ENCODE measurements at places on chromosomes 5 and 9. TPM values are rescaled to one million over a fixed set of nuclear protein-coding genes. Genes with fewer than 3 reads are reported as not detected.

SETD9 gene
- total RNA-seq, result 10.0 TPM

CD14 gene
- total RNA-seq, result 4.3 TPM

CDKN2B gene
- total RNA-seq, result 21.8 TPM

RFESD gene
- 0.17 TPM for total RNA-seq

OTULINL gene
- total RNA-seq, result 1.5 TPM

GMCL2 gene
- not detected for total RNA-seq

ZNF189 gene
- 8.2 TPM for total RNA-seq

C5orf58 gene
- not detected for total RNA-seq

SLCO6A1 gene
- not detected for total RNA-seq

MELK gene
- total RNA-seq, result 6.1 TPM

S1PR3 gene
- total RNA-seq, result 28.1 TPM

SUSD3 gene
- 8.6 TPM for total RNA-seq

SPATA31A3 gene
- total RNA-seq, result not detected

PAM gene
- total RNA-seq, result 125 TPM

PCDHGA8 gene
- total RNA-seq, result 1.4 TPM

ZFP62 gene
- 21.6 TPM for total RNA-seq

SH3TC2 gene
- 1.9 TPM for total RNA-seq

NCS1 gene
- 24.1 TPM for total RNA-seq

DOK3 gene
- 0.34 TPM for total RNA-seq

BNC2 gene
- total RNA-seq, result 19.5 TPM

STK32A gene
- total RNA-seq, result 0.47 TPM

PCDHA12 gene
- not detected for total RNA-seq

KLF9 gene
- 68.5 TPM for total RNA-seq

HABP4 gene
- total RNA-seq, result 13.0 TPM

AK8 gene
- 0.82 TPM for total RNA-seq

ARSI gene
- 7.2 TPM for total RNA-seq

SPATA31D4 gene
- not detected for total RNA-seq

ARHGAP26 gene
- total RNA-seq, result 12.4 TPM

OR1Q1 gene
- total RNA-seq, result not detected

CENPK gene
- 1.3 TPM for total RNA-seq

FREM1 gene
- 1.8 TPM for total RNA-seq

IL33 gene
- 18.6 TPM for total RNA-seq

FOXD4 gene
- 0.70 TPM for total RNA-seq

PPP2R2B gene
- not detected for total RNA-seq

QRFP gene
- total RNA-seq, result not detected

PCDHB2 gene
- 0.09 TPM for total RNA-seq

PCDH1 gene
- 7.5 TPM for total RNA-seq

ZNF883 gene
- 4.5 TPM for total RNA-seq

PCDHA4 gene
- total RNA-seq, result 0.23 TPM

NOL8 gene
- total RNA-seq, result 24.2 TPM

GRXCR2 gene
- total RNA-seq, result not detected

DEPDC1B gene
- 2.2 TPM for total RNA-seq

LURAP1L gene
- total RNA-seq, result 26.5 TPM

TMEM215 gene
- total RNA-seq, result not detected
